ENCODE measurements at places on chromosomes 12 and 14.

DNA sequence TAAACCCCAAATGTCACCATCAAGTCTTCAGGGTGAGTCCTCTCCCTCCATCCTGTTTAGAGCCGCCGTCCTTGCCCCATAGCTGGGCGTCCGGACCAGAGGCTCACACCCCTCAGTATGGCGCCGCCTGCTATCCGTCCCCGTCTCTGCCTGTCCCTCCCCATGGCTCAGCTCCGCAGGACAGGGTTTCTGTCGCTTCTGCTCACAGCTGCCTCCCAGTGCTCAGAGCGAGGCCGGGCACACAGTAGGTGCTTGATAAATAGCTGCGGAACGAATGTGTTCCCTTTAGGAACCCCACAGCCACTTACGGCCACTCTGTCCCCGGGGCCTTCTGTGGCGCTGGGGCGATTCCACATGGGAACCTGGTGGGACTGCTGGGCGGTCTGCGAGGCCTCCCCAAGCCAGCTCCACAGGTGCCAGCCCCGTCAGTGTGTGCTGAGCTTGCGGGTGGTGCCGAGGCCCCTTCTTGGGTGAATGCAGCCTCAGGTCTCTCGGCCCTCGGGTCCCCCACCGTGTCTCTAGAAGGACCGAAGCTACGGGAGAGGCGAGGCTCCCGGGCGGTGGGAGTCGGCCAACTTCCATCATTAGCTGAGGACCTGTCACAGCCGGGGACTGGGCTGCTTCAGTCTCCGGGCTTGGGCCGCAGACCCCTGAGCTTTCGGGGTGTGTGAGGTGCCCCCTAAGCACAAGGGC lies 63.0 kb downstream of the NOC4L start:
- no peak for DNase-seq

GRCh38 chr14:76834241-76834661 lies 8.0 kb downstream of the LRRC74A start:
- no peak for DNase-seq

GRCh38 chr12:145369-145960 lies 68.5 kb downstream of the SLC6A12 start:
- no peak for DNase-seq

DNA sequence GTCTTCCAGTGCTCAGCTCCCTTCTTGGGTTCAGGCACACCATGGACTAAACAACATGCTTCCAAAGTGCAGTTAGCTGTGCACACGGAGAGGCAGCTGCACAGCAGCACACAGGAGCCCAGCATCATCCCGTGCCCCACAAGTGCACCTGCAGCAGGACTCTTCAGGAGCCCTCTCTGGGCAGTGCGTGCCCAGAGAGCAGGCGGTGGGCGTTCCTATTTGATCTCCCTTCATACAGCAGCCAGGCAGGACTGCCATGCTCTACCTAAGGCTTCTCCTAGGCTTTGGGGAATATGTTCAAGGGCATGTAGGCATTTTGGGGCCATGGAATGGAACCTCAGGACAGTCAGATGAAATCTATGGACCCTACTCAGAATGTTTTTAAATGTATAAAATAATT lies 35.5 kb downstream of the ANO2 start:
- DNase-seq, result no peak

DNA sequence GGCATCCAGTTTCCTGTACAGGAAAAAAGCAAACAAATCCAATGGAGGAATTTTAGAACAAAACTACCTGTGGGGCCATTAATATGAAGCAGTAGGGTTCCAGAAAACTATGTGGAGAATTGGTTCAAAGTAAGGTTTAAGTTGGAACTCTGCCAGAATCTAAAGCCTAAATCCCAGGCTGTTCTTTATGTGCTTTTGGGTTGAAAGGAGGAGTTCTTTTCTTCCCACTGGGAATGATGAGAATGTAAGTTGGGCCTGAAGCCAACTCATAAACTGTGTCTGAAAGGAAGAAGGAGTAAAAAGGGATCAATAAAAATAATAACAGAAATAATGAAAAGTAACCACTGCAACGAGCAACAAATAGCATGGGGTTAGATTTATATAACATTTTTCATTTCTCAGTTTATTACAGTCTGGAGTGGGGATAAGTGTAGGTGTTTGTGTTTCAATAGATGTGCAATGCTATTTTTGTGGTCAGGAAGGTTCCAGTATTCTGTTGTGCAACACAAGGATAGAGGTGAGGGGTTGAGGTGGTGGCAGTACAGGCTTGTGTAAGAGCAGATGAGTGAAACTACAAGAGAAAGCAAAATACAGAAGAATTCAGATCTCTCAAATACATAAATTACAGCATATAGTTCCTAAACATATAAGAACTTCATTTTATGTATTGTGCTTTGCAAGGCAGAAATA lies 373.6 kb downstream of the EMP1 start:
- no peak for DNase-seq

DNA sequence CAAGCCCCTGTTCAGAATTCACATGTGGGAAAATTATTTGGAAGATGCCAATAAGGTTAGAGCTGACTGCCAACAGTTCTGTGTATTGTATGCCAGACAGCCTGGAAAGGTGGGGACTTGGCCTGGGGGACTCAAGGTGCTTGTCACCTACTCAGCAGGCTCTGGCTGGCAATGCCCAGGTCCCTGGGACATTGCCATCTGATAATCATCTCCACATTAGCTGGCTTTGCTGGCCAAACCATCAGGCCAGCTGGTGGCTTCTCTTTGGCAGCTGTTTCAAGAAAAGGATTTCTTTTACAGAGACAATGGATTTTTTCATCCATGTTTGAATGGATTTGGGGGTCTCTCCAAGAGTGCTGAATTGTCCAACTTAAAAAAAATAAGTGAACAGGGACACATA lies 165.2 kb downstream of the BRMS1L start:
- peak; percentile 36 for DNase-seq

DNA sequence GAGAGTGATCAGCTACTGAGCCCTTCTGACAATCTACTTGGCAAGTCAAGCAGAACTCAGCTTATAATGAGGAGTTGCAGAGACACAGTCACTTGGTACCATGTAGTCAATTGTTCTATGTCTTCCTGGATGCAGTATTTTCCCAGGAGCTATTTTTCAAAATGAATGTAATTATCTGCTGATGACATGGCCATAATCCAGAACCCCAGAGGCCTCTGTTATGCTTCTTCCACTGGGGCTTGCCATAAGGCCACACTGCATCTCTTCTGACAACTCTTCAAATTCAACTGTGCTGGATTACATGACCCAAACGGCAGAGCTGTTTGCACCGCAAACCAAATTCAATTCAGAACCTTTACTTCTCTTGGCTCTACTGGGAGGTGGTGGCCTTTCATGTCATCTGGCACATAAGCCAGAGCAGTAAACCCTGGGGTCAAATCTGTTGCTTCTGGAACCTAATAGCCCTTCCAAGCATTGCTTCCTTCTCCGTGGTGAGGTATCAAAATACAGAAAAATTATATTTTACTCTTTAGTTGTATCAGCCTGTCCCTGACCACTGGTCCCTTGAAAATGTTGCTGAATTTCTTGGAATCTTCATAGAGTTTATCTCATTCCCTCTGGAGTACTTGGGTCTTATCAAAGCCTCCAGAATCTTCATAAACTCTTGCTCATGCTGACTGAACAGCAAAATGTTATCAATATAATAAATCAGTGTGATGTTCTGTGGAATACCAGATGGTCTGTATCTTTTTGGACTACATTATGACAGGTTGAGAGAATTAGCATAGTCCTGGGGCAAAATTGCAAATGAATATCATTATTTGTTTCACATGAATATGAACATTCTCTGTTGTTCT lies 79.4 kb upstream of the DCN start:
- no peak for DNase-seq

DNA sequence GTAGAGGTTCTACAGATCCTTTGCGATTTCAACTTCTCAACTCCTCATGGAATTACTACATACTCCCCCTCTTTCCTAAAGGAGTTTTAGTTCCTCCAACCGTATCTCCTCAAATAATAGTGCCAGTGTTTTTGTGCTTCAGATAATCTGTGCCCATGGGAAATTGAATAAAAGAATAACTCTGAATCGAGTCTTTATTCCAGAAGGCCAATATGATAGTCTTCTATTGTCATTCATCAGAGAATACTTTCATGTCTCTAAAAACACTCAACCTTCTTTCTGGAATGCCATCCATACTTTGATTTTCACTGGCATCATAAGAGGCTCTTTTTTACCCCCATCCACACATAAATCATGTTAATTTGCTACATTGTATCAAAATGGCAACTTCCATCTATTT lies 911.3 kb upstream of the USP15 start:
- DNase-seq, result no peak

GRCh38 chr14:54472315-54472714 lies 16.5 kb downstream of the GMFB start:
- DNase-seq, result peak; percentile 73

DNA sequence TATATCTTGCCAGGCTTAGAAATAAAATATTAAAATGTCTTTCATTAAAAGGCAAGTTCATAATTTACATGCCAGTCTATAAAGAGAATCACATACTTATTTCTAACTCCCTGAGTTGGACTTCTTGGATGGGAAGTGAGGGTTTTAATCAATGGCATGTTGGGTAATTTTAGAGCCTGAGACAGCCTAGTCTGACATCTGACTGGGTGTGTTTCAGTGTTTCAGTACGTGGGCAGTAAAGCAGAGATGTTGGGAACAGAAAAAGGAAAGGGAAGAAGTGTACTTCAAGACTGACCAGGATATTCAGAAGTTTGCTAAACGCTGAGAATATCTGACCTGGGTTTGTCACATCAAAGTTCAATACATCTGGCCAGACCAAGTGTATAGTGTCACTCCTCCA lies 171.8 kb downstream of the BTG1 start:
- no peak for DNase-seq

- DNase-seq, result no peak
These were observed 11.5 kb downstream of the MUCL1 start for GRCh38 chr12:54865683-54866324.

All from neural progenitor cell (in vitro differentiated cells).